Activated naive CD8-positive, alpha-beta T cell treated with anti-CD3 and anti-CD28 coated beads for 36 hours (primary cell): ENCODE measurements at places on chromosomes 2 and 18. TPM values are rescaled to one million over a fixed set of nuclear protein-coding genes. Genes with fewer than 3 reads are reported as not detected.

Gene MFSD2B
- 0.37 TPM for total RNA-seq

GRCh38 chr2:108124736-108125495 lies 114.9 kb upstream of the SULT1C3 start:
- no peak for DNase-seq

GRCh38 chr2:52074130-52074719 lies 1042.3 kb upstream of the NRXN1 start:
- DNase-seq, result no peak

Gene MC4R
- not detected for total RNA-seq

Gene CFAP210
- not detected for total RNA-seq

DNA sequence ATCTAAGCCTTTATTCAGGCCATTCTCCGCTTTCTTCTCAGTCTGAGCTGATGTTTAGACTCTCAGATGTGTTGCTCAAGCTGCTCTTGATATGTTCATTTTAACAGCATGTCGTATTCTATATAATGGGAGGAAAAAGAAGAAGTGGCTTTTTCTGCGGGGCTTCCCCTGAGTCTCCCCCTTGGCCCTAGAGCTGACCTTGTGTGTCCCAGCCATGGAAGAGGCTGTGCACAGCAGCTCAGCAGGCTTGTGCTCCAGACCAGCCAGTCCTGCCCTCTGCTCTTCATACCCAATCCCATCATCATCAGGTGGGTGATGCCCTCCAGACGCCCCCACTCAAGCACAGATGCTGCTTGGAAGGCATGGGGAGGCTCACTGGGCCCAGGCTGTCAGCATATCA lies 155.1 kb upstream of the CELF4 start:
- DNase-seq, result no peak
